ENCODE measurements at places on chromosomes 1 and 21.

GRCh38 chr1:109828756-109829505 is 65.2 kb upstream of the EPS8L3 start:
- no peak for DNase-seq

GRCh38 chr21:45299864-45300785 is 12.4 kb upstream of the POFUT2 start:
- no peak for DNase-seq

DNA sequence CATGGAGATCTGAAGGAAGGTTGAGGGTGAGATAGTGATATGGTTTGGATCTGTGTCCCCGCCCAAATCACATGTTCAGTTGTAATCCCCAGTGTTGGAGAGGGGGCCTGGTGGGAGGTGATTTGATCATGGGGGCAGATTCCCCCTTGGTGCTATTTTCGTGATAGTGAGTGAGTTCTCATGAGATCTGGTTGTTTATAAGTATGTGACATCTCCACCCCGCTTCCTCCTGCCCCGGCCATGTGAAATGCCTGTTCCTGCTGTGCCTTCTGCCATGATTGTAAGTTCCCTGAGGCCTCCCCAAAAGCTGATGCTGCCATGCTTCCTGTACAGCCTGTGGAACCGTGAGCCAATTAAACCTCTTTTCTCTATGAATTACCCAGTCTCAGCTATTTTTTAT is 451.9 kb upstream of the VAMP3 start:
- DNase-seq: no peak

- DNase-seq: no peak
These were observed 92.6 kb upstream of the CASZ1 start for GRCh38 chr1:10888791-10889649.

DNA sequence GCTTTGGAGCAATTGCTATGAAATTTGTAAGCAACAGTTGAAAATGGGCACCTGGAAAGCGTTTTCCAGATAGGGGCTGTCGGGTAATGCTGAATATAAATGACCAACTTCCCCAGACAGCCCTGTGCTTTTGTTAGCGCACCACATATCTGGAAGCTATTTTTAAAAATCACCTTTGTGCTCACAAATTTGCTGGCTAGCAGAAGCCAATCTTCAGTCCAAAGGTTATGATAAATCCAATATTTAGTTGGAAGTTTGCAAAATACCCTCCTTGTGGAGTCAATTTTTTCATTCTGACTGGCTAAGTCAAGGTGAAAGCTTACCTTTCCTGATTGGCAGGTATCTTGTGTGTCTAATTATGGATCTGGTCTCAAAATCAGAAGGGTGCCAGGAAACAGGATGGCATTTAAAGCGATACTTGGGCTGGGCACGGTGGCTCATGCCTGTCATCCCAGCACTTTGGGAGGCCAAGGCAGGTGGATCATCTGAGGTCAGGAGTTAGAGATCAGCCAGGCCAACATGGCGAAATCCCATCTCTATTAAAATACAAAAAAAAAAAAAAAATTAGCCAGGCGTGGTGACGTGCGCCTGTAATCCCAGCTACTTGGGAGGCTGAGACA is 124.1 kb upstream of the AJAP1 start:
- DNase-seq: no peak

DNA sequence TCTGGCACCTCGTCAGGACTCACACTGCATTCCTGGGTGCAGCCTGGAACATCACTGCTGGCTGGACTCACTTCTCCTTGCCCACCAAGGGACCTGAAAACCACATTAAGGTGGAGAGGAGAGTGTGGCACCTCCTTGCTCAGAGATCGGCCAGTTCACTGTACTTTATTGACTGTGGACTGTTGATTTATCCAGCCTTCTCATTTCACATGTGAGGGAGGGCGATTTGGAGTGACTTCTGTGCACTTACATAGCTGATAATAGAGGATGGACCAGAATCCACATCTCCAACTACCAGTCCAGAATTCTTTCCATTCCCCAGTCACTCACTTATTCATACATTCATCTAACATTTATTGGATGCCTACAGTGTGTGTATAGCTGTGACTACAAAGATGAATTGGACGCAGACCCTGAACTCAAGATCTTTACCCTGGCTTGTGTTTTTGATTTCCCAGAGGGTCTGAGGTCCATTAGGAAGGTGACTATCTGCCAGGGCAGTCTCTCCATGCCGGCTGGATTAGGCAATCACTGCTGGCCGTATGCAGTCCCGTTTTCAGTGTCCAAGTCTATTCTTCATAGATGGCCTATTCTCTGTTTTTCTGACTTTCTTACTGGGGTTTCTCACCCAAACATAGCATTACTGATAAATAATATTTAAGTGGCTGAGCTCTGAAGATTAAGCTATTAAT is 233.5 kb upstream of the SGIP1 start:
- no peak for DNase-seq

DNA sequence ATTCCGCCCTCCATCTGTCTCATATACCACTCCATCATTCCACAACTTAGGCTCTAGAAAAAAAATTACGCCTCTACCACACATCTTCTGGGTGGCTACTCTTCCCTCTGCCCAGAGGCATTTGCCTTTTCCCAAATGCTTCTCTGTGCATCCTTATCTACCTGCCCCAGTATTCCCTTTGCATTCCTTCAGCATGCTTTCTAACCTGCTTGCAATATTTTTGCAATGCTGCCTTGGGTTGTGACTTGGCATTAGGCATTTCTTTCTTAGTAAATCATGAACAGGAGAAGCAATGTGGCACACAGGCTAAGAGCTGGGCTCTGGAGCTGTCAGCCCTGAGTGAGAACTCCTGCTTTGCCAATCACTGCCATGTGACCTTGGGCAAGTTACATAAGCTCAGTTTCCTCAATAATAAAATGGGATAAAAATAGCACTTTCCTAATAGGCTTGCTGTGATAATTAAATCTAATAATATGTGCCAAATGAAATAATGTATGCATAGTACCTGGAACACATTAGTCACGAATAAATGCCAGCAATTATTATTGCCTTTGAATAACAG is 276.0 kb downstream of the ASTN1 start:
- DNase-seq: no peak

GRCh38 chr1:11175461-11175860 is 13.7 kb upstream of the ANGPTL7 start:
- DNase-seq: no peak

GRCh38 chr1:162889989-162890388 is 29.0 kb upstream of the CCDC190 start:
- no peak for DNase-seq

GRCh38 chr1:165408518-165408917 is 36.4 kb downstream of the RXRG start:
- DNase-seq: peak; percentile 62

DNA sequence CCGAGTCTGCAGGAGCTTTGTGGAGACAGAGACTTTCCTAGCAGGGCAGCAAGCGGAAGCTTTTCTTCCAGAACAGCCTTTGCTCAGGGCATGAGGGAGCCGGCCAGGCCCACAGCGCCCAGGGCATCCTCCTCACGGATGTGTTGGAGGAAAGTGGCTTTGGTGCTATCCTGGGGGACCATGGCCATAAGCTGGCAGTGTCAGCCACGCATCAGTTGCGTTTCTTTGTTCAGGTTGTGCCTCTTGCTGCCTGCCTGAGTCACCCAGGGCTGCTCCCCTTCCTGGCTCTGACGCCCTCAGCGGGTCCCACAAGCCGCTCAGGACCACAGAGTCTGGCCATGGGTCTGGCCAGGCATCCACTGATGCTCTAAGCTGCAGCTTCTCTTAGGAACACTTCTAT is 39.6 kb upstream of the PRSS38 start:
- no peak for DNase-seq

GRCh38 chr1:8465013-8465412 is 147.1 kb downstream of the SLC45A1 start:
- DNase-seq: no peak

DNA sequence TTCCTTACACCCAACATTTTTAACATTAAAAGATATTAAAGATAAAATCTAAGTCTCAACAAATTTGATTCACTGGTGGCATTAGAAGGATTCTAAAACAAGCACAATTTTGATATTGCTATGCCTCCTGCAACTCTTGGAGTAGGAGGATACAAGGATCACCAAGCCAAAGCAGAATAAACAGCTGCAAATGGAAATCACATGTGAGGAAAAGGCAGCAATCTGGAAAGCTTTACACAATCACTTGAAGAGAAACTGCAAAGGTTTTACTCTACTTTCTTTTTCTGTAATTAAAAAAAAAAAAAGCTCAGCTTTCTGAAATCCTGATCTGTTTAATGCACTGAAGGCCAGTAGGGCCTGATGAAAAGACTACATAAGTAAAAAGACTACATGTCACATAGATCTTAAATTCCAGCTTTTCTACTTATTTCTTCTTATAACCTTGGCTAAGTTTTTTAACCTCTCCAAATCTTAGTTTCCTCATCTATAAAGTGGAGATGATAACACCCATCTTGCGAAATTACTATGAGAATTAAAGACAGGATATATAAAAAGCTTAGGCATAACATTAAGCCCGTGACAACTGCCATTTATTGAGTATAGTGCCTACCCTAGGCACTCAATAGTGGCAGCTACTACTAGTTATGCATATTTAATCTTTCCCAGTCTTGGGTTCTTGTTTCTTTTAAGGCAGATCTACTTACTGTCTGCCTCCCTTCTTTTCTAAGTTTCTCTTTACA is 73.5 kb downstream of the EPS15 start:
- no peak for DNase-seq

DNA sequence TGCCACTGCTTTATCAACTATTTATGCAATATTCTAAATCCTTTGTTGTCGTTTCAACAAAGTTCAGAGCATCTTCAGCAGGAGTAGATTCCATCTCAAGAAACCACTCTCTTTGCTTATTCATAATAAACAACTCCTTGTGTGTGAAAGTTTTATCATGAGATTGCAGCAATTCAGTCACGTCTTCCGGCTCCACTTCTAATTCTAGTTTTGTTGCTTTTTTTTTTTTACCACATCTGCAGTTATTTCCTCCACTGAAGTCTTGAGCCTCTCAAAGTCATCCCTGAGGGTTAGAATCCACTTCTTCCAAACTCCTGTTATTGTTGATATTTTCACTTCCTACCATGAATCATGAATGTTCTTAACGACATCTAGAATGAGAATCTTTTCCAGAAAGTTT is 14.8 kb upstream of the ETS2 start:
- DNase-seq: no peak

- DNase-seq: no peak
These were observed 184.4 kb downstream of the C1orf94 start for GRCh38 chr1:34361121-34361520.

DNA sequence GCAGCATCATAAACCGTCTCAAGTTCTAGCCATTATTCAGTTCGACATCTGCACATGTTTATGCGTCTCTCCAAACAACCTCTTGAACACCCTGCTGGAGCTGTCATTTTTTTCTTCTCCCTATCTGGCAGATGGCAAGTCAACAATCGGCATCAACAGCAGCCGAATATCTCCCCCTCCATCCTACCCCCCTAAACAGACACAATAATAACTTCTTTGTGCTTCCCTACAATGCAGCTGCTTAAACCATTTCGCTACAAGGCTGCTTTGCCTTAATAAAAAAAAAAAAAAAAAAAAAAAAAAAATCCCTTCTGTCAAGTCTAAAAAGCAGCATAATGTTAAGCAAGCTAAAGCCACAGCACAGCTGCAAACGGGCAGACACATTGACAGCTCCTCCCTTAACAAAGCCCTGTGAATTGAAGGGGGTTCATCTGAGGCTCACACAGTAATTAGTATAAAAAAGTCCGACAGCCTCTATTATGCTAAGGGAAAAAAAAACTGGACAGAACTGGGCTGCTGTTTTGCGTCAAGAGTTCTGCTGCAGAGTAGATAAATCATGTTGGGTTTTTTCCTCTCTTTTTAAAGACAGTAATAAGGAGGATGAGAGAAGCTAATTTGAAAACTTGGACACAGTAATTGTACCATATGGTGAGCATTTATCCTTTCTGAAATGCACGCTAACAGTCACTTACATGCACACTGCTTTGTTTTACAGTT is 136.4 kb downstream of the AKT3 start:
- peak; percentile 100 for DNase-seq

GRCh38 chr21:20270365-20271055 is 727.7 kb upstream of the NCAM2 start:
- no peak for DNase-seq

GRCh38 chr21:45010860-45011259 is 63.5 kb upstream of the ADARB1 start:
- no peak for DNase-seq

- no peak for DNase-seq
These were observed 53.8 kb upstream of the RGS1 start for GRCh38 chr1:192521734-192522133.

GRCh38 chr1:116112388-116113140 is 1.4 kb downstream of the MAB21L3 start:
- no peak for DNase-seq

DNA sequence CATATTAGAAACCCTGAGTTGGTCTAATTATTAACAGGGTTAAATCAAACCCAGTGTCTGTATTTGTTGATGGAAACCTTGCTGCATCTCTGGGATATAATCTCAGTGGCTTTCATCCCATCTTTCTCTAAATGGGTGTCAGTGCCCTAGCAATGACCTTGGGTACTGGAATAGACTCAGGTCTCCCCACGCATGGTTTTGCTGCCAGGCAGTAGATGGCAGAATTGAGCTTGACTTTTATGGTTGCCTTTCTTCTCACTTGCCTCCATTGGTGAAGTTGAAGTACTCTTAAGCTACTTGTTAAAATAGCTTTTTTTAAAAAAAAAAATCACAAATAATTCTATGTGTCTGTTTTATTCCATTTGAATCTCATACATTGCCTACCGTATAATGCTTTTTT is 81.8 kb upstream of the HMCN1 start:
- DNase-seq: no peak

DNA sequence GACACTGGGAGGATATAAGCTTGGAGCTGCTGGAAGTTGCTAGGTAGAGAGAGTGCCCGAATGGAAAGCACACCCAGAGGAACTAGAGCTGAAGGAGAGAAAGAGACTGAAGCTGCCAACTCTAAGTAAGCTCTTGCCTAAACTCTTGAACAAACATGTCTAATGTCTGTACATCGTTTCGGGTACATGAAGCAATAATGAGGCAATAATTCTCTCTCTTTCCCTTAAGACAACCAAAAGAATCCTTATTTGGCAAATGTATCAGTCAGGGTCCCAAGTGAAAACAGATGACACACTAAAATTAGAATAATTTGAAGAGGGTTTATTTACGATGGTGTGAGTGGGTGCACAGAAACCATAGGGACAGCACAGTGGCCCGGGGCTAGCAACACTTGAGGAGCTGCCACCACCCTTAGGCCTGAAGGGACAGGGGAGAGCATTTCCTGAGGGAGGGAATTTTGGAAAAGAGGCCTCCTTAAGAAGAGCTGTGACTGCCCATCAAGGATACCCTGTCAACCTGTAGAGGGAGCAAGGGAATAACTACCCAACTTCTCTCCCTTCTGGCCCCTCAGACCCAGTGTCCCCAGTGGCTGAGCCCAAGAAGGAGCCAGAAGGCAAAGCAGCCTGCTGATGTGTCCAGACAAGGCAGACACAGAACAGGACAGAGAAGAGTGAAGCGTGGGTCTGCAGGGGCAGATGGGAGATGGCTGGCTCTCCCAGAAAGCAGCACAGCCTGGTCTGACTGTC is 36.1 kb upstream of the KHDRBS1 start:
- DNase-seq: no peak
